ENCODE measurements at places on chromosomes 16 and 17.

DNA sequence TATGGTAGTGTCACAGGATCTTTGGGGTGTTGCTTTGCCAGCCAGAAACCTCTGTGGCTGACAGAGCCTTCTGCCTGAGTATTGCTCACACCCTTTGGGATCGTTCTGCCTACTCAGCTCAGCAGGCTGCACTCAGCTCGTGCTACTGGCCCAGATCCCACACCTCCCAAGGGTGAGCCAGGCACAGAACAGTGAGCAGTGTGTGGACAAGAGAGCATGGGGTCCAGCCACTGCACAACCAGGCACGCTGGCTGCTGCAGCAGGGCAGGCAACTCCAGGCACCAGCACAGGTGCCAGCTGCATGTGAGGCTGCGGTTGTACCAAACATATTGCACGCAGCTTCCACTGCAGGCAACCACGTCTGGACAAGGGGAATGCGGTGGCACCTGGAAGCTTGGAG is 84.9 kb downstream of the CYB561 start:
- DNase-seq, result no peak

DNA sequence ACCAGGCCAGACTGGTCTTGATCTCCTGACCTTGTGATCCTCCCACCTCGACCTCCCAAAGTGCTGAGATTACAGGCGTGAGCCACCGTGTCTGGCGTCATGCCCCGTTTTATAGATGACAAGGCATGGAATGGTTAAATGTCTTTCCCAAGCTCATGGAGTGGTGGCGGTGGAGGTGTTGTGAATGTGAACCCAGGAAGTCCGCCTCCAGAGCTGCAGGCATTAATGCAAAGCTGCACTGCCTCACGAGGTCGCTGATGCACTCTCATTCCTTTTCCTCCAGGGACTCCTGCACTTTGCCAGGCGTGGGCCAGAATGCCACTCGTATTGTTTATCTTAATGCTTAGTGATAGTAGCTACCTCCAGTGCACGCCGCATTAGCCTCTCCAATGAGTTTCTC is 149.6 kb downstream of the WWOX start:
- DNase-seq, result no peak

GRCh38 chr16:74034862-74035261 is 261.8 kb upstream of the PSMD7 start:
- DNase-seq, result no peak

- no peak for DNase-seq
Observed at GRCh38 chr16:80940069-80940856, 66.4 kb downstream of the CMC2 start.

GRCh38 chr17:39246274-39246673 is 20.5 kb upstream of the STAC2 start:
- no peak for DNase-seq

DNA sequence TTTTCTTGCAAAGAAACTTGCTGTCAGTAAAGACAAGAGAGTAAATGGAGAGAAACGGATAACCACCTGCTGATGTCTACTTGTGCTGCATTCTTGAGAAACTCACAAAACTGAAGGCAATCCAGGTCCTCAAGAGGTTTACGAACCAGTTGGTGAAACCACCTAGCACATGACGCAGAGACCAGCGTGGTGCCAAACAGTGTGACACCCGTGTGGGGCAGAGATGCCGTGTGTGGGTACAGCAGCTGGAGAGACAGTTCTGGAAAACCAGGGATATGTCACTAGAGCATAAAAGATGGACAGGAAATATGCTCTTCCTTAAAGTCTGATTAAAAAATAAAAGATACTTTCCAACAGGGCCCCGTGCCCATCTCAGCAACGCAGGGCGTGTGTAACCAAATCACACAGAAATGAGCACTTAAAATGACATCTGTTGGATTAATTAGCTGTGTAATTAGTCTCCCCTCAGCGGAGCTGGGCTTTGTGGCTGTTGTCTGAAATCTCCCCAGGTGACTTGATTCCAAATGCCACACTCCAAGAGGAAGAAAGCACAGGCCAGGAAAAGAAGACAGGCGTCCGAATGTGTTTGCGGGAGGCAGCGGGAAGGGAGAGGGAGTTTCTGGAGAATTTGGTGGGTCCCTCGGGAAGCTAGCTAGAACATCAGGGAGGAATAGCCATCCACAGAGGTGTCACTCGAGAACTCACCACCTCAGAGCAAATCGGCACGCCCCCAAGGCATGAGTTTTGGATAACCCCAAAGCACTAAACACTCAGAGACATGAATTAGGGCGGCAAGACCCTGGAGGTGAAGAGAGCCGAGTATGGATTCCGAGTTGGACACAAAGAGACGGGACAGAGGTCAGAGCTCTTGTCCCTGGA is 109.8 kb downstream of the ZFHX3 start:
- DNase-seq, result no peak

GRCh38 chr16:12798846-12799245 is 4.8 kb downstream of the CPPED1 start:
- DNase-seq, result no peak

- no peak for DNase-seq
Observed at GRCh38 chr17:57328109-57328882, 72.0 kb downstream of the MSI2 start.

GRCh38 chr16:28285649-28286048 is 6.7 kb upstream of the SBK1 start:
- no peak for DNase-seq

GRCh38 chr16:23357761-23358290 is 55.7 kb downstream of the SCNN1B start:
- DNase-seq, result no peak

- peak; percentile 49 for DNase-seq
Observed at GRCh38 chr17:35747540-35748017, 5.5 kb downstream of the GAS2L2 start.

DNA sequence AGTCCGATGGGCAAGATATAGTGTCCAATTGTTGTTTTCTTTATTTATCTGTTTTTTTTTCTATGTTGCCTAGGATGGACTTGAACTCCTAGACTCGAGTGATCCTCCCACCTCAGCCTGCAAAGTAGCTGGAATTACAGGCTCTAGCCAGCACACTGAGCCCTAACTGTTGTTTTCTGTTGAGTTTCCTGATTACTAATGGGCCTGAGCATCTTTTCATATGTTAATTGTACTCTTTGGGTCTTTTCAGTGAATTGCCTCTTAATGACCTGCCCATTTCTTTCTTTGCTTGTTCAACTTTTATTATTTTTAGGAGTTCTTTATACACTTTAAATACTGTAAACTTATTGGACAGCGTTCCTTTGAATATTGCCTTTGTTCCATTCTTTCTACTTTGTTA is 213.0 kb downstream of the HS3ST3B1 start:
- DNase-seq, result no peak

DNA sequence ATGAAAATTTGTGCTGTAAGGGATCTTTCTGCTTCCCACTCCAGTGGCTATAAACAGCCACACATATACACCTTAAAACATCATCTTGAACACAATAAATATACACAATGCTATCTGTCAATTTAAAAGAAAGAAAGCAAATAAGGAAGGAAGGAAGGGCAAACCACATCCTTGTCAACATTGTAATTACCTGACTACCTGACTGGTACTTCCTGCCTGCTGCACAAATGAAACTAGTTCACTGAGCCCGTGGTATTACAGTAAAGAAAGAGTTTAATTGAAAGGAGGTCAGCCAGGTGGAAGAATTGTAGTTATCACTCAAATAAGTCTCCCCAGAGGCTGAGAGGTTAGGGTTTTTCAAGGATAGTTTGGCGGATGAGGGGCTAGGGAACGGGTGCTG is 344.4 kb upstream of the ASIC2 start:
- no peak for DNase-seq

- DNase-seq, result no peak
Observed at GRCh38 chr17:63476854-63477479, at the start of gene ACE. TSS of gene ACE (plus strand) at chr17:63477061. CDS start at chr17:63477095, 34 bp downstream.

- no peak for DNase-seq
Observed at GRCh38 chr17:17269926-17270773, 10.9 kb downstream of the COPS3 start.

DNA sequence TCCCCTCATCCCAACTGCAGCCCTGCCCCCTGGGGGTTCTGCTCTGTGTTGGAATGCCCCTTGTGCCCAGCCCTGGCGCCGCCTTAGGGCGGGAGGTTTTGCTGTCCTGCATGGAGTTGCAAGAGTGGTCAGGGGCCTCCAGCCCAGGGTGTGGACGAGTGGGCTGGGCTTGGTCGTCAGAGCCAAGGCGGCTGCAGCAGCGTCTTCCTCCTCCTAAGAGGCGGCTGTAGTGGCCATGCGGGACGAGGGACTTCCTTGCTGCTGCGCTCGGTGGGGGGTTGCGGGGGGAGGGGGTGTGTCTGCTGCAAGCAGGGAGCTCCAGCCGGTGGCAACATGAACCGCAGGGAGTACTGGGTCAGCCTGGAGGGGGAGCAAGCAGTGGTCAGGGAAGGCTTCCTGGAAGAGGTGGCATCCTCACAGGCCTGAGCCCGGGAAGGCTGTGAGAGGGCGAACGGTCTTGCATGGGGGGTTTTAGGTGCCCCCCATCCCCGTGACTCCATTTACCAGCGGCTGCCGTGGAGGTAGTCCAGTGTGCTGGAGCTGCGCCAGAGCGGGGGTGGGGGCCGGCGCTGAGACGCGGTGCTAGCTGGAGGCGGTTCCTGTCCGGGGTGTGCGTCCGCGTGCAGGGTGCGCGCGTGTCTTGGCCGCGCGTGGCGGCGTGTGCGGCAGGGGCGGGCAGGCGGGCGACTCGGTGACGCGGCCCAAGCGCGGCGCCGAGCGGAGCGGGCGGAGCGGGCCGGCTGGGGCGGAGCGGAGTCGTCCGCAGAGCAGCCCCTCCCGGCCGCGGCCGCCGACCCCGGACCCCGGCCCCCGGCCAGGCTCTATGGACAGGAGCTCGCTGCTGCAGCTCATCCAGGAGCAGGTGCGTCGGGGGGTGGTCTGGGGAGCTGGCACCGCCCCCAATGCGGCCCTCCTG is at the start of gene RHBDL1:
TSS of gene RHBDL1 (plus strand) at position 704 of the 916 bp plus-strand sequence. CDS start at position 824, 120 bp downstream.
- DNase-seq, result no peak

DNA sequence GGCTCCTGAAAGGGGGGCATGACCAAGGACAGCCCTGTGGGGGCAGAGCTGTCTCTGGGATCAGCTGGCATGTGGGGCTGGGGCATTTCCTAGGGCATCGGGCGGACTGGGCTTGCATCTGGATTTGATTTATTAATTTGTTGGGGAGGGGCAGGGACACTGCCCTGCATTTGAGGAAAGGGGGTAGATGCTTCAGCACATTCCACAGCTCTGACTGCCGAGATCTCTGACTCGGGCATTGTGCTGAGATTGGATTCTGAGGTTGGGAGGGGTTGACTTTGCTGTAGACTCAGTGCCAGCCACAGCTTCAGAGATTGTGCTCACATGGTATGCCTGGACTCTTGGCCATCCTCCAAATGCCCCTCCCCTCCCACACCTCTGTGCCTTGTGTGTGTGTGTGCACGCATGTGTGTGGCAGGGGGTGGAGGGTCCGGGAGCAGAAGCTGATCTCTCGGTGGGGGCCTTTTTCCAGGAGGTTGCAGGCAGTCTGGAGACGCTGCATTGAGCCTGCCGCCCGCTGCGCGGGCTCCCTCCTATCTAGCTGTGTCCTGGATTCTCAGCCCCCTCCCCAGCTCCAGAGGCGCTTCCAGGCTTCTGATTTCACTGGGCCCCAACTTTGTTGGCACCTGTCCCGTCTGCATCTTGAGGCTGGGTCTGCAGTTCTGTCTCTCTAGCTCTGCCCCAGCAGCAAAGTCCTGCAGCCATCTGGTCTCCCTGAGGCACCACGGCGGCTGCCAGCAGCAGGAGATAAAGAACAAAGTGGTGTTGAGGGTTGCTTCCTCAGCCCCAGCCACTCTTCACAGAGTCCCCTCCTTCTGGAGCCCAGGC is 14.9 kb downstream of the IGFBP4 start:
- DNase-seq, result no peak

DNA sequence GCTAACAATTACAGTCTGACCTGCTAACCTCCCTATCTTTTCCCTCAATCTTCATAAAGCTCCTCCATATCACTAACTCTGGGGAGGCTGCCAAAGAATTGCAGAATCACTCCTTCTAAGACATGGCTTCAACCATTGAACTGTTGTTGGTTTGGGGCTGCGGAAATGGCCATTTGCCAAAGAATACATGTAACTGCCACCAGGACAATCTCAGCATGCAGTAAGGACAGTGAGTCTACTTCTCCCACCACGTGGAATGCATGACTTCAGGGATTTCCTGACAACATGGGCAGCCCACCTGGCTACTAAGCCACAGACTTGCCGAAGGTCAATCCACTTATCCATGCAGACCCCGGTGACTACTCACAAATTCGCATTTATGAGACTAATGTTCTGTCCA is 104.3 kb upstream of the NUDT7 start:
- no peak for DNase-seq

GRCh38 chr17:39604911-39605491 is 2.7 kb downstream of the NEUROD2 start:
- DNase-seq, result no peak

DNA sequence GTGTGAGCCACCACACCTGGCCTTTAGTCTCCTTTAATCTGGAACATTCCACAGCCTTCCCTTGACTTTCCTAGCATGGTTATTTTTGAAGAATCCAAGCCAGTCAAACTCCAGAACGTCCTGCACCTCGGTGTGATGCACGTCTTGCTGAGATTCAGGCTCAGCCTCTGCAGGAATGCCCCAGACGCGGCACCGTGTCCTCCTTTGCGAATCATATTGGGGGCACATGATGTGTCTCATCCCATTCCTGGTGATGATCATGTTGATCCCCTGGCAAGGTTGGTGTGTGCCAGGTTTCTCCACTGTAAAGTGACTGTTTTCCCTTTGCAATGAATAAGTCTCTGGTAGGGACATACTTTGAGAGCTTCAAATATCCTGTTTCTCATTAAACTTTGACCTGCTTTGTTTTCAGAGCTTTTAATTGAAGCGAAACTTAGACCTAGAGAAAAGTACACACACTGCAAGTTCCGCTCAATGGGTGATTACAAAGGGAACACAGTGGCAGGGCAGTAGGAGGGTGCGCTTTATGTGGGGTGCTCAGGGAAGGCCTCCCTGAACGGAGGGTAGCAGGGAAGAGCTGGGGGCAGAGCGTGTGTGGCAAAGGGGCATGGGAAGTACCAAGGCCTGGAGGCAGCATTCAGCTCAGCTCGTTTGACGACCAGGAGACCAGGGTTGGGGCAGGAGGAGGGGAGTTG is 9.6 kb upstream of the ATP2C2 start:
- DNase-seq, result no peak

GRCh38 chr17:1707107-1707506 is 3.1 kb downstream of the TLCD2 start:
- DNase-seq, result no peak

DNA sequence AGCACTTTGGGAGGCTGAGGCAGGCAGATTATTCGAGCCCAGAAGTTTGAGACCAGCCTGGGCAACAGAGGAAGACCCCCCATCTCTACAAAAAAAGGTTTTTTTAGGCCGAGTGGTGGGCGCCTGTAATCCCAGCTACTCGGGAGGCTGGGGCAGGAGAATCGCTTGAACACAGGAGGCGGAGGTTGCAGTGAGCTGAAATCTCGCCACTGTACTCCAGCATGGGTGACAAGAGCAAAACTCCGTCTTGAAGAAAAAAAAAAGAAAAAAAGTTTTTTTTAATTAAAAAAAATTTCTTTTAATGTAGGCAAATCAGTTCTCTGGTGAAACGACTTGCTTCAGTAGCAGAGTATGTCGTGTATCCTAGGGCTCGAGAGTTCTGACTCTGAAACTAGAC is 10.9 kb downstream of the HSD3B7 start:
- DNase-seq, result no peak

GRCh38 chr16:88552815-88553214 is 17.4 kb upstream of the ZC3H18 start:
- no peak for DNase-seq

All from stimulated activated CD8-positive, alpha-beta memory T cell treated with anti-CD3 and anti-CD28 coated beads, Interleukin-7, amount 100 ng/mL, for 1 hour (primary cell).